ENCODE measurements at places on chromosomes 16 and 17. TPM values are rescaled to one million over a fixed set of nuclear protein-coding genes. Genes with fewer than 3 reads are reported as not detected.

EXOC3L1 gene
- not detected for total RNA-seq

GAST gene
- total RNA-seq, result not detected

GPR139 gene
- total RNA-seq, result not detected

TBC1D3C gene
- total RNA-seq, result 0.21 TPM

LRRC45 gene
- 16.3 TPM for total RNA-seq

All from activated CD4-positive, alpha-beta memory T cell treated with anti-CD3 and anti-CD28 coated beads for 36 hours (primary cell).